Eye (tissue), 1 donor: ENCODE measurements at places on chromosomes 3 and 15.

DNA sequence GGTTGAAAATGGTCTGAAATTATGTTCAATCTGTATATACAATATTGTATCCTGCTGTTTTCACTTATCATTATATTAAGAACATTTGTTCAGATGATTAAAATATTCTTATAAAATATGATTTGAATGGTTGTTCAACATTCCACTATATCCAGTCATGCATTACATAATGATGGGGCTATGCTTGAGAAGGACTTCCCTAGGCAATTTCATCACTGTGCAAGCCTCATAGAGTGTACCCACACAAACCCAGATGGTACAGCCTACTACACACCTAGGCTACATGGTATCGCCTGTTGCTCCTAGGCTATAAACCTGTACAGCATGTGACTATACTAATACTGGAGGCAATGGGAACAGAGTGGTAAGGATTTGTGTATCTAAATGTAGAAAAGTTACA lies 30.5 kb downstream of the SLC7A14 start:
- DNase-seq, result no peak

GRCh38 chr15:38588672-38589071 lies 24.1 kb upstream of the RASGRP1 start:
- peak; percentile 48 for DNase-seq

GRCh38 chr15:27527490-27528067 lies 556.6 kb downstream of the GABRG3 start:
- no peak for DNase-seq

- DNase-seq, result peak; percentile 79
Measured at GRCh38 chr15:94607176-94607654, 375.9 kb downstream of the MCTP2 start.

DNA sequence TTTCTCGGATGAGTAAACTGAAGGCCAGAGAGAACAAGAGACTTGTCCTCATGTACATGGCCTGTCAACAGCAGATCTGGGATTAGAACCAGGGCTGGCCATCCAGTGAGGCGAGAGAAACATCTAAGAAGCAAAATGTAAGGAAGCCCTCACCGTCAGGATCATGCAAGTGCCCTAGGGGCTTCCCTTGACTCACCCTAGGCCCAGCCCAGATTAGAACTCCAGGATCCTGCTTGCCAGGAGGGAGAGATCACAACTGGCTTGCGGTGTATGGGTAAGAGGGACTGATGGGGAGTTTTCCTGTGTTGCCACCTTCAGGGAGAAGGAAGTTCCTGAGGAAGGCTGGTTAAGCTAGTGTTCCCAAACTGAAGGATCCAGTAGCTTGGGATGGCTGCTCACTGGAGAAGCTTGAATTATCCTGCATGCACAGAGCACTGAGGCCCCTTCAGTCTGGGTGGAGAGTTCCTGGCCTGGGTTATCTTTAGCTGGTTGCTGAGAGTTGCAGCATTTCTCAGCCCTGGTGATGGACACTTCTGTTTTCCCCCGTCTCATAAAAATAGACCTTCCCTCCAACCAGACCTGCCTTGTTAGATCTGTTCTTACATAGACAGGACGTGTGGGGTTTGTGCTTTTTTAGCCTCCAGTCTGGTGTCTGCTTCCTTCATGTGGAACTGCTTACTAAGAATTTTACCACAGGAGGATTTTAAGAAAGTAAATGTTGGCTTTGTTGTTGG lies 28.2 kb upstream of the XIRP1 start:
- no peak for DNase-seq

DNA sequence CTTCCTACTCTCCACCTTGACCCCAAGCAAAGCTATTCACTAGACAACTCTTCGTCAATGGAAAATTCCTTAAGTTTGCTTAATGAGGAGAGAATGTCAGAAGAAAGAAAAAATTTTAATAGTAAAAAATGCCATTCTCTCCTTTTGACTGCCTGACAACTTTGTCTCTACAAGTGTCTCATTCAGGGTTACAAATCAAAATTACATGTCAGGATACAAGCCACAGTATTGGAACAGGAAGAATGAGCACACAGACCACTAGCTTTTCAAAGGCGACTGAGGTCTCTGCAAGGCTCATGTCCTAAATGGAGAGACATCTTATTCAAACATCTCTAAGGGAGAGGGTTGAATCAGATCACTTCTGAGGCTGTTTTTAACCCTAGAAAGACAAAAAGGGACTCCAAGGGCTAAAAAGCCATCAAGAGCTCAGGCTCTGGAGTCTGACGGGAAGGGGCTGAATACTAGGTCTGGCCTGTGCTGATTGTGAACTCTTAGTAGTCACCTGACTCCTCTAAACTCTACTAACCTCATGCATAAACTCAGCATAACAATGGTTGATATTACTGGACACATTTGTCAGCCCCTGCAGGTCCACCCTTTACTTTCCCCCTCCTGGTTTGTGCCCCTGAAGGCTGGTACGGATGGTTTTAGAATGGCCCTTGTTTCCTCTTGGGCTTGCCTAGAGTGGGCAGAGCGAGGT lies 12.8 kb upstream of the MEIS2 start:
- no peak for DNase-seq

- peak; percentile 35 for DNase-seq
Measured at GRCh38 chr15:45386420-45386819, 8.1 kb upstream of the GATM start.

- DNase-seq, result peak; percentile 69
Measured at GRCh38 chr15:70164910-70165715, 67.4 kb upstream of the TLE3 start.

DNA sequence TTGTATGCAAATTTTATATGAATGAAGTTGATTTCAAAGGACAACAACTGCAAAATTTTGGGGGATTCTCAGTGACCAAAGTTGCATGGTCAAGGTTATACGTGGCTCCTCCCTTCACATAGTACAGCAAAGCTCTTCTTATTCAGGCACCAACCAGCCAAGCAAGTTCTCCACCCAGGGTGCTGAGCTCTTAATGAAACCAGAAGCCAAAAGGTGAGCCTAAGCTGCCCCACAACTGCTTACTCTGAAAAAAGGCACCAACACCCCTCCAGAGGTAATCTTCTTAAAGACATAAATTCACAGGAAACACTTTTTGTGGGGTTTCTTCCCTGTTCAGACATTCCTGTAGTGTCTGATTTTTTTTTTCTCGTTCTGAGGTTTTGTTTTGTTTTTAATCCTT lies 106.1 kb upstream of the GMNC start:
- DNase-seq, result no peak

- DNase-seq, result no peak
Measured at GRCh38 chr3:107413264-107413663, 36.0 kb downstream of the CCDC54 start.

- DNase-seq, result no peak
Measured at GRCh38 chr3:151558661-151559060, 97.8 kb upstream of the IGSF10 start.

DNA sequence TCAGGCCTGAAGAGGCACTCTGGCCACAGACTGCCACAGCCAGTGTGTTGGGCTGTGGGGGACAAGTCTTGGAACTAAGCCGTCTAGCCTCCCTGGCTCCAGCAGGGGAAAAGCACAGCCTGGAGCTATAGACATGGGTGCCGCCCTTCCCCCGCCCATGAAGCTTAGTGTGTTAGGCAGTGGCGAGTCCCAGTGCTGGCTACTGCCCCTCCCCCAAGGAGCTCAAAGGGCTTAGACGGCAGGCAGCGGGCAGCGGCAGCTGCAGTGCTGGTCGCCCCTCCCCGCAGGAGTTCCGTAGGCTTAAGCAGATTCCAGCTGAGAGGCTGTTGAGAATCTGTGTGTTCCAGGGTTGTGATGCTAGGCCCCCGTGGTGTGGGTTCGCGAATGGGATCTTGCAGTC lies 135.8 kb upstream of the RORA start:
- peak; percentile 67 for DNase-seq

DNA sequence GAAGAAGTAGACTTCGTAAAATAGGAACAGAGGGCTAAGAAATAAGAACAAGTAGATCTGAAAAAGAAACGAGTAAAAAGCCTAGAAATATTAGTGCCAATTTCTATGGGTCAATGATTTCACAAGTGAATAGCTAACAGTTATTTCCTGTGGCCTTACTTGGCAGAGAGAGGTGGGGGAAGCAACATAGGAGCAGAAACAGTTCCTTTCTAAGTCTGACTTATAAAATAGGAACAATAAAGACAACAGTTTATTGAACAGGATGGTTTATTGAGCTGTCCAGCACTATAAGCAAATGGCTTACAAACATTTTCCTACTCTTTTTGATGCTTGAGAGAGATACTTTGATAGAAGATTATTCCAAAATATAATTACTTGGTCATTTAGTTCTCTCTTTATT lies 37.9 kb downstream of the AGTR1 start:
- no peak for DNase-seq

- DNase-seq, result peak; percentile 33
Measured at GRCh38 chr3:159775372-159775961, 213.2 kb upstream of the IL12A start.

DNA sequence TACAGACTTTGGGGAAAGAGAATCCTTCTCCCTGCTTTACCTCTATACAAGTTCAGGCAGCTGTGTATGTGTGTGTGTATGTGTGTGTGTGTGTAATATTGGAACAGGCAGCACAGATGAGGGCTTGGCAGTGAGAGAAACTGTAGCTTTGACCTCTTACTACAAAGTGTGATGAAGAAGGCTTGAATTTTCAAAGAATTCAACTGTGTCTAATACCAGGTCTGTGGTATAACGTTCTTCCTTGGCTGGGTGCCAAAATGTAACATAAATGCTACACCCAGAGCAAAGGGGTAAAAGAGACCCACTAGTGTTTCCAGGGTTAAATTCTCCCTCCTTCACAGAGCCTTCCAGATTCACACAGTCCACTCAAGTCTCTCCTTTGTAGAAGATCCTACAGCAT lies 51.1 kb downstream of the CHST2 start:
- peak; percentile 25 for DNase-seq

- DNase-seq, result peak; percentile 66
Measured at GRCh38 chr3:8239718-8240695, 261.6 kb upstream of the LMCD1 start.

GRCh38 chr3:127102587-127102986 lies 90.3 kb upstream of the PRR23E start:
- DNase-seq, result no peak

- DNase-seq, result no peak
Measured at GRCh38 chr3:80734920-80735319, 967.1 kb upstream of the ROBO1 start.

GRCh38 chr15:61983081-61983480 lies 77.2 kb downstream of the VPS13C start:
- no peak for DNase-seq

GRCh38 chr15:96593735-96594134 lies 263.2 kb downstream of the NR2F2 start:
- no peak for DNase-seq

DNA sequence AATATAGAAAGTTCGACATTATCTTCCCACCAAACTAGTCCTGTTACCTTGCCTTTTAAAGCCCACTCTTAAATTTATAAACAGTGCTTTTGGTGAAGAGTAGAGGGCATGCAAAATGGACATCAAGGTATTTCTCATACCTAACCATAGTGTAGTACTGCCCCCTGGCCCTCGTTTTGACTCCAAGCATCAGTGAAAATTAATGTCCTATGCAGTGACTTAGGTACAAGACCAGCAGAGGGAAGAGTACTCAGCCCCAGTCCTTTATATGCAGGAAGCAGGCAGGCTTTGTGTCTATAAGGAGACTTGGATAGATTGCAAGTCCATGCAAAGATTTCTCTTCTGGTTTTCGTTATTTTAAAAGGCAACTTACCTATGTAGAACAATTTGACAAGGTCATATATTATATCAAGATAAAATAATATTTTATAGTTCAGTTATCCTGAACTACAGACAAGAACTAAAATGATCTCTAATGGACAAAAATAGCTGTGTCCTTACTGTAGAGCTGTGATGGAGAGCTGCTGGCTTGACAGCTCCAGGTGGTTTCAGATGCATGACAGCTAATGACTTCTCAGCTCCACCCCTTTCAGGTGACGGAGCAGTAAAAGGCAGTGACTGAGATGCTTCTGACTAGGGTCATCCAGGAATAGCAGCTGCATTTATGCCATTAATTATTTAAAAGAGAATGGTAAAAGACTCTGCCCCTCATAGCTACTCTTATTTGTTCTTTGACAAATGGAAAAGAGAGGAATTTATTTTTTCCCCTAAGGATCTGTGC lies 646.1 kb downstream of the SQOR start:
- peak; percentile 61 for DNase-seq

DNA sequence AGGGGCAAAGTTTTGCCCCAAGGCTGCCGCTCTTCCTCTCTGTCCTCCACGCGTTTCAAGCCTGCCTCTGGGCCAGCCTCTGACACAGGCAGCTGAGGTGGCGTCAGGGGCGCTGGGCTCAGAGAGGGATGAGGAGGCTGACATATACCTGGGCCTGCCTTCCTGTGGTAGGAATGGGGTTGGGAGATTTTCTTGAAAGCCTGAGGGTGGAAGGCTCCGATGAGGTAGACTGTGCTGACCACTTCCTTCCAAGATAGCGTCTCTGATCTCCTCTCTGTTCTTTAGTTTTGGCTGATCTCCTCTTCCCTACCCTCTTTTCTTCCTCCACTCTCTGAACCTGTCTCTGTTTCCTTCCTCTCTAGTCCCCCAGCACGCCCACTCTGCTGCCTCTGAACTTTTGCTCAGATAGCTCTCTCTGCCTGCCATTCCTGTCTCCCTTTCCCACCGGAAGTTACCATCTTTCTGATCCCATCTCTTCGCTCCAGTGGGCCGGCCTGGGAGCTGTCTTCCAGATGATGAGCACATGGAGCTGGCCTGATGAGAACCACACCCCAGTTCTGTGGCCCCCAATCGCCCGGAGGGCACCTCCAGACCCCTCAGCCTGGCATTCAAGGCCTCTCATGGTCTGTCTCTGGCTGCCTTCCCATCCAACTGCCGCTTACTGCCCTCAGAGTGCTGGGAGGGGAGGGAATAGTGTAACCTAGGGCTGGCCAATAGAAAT lies 32.5 kb upstream of the LCTL start:
- no peak for DNase-seq

- no peak for DNase-seq
Measured at GRCh38 chr3:183317886-183318865, 65.1 kb downstream of the B3GNT5 start.

GRCh38 chr15:62436235-62436634 lies 271.1 kb upstream of the C2CD4B start:
- DNase-seq, result no peak

GRCh38 chr15:52136442-52136980 lies 23.9 kb upstream of the BCL2L10 start:
- DNase-seq, result no peak

DNA sequence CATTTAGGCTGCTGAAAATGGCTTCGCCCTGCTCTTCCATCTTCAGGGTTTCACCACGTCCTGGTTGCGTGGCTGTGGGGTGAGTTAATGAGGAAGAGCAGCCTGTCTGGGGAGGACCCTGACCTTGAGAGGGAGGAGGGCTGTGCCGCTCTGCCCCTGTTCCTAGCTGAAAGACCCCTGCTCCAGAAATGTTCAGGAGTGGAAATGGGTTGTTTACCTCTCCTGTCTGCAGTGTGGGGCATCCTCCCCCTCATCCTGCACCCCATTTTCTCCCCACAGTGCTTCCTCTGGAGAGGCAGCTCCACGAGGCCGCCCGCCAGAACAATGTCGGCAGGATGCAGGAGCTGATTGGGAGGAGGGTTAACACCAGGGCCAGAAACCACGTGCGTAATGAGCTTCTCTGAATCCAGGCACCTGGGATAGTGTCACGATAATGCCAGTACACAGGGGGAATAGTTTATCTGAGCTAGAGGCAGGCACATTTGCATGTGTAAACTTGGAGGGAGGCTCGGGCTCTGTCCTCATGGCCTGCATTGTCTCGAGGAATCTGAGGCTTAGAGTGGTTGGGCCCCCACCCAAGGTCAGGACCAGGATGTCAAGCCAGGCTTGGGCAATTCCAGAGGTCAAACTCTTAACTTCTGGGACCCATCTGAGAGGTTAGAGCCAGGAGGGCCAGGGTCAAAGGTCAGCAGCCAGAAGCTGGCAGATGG lies 4.0 kb downstream of the ANKDD1A start:
- no peak for DNase-seq

GRCh38 chr15:74428442-74428787 lies 5.3 kb downstream of the SEMA7A start:
- no peak for DNase-seq
